ENCODE measurements at places on chromosomes 16 and 17. TPM values are rescaled to one million over a fixed set of nuclear protein-coding genes. Genes with fewer than 3 reads are reported as not detected.

The ACLY gene
- polyA plus RNA-seq: 186 TPM

The FHOD1 gene
- 34.3 TPM for polyA plus RNA-seq

GRCh38 chr16:47493381-47494337 lies 32.5 kb downstream of the PHKB start:
- H3K4me3 ChIP-seq: no peak overlapping the region
- no peak for DNase-seq
- no peak overlapping the region for H3K27ac ChIP-seq
- no peaks in the 10 kb centered on the region for H3K27me3 ChIP-seq
- no peaks in the 10 kb centered on the region for H3K4me1 ChIP-seq

- peak within 1 kb of the TSS; percentile 79 for H3K4me3 ChIP-seq
- peak; percentile 95 for DNase-seq
- H3K27ac ChIP-seq: peak within 1 kb of the TSS; percentile 97
Observed at GRCh38 chr16:70685938-70686375, at the start of gene MTSS2. TSS of gene MTSS2 (minus strand) at chr16:70686053. CDS start at chr16:70685791, 262 bp downstream.

GRCh38 chr17:50027172-50027880 lies 28.6 kb upstream of the ITGA3 start:
- H3K27ac ChIP-seq: no peak overlapping the region
- H3K4me3 ChIP-seq: no peak overlapping the region
- peaks cover 18% of the 10 kb centered on the region for H3K4me1 ChIP-seq
- no peaks in the 10 kb centered on the region for H3K36me3 ChIP-seq

GRCh38 chr16:1150511-1150982 lies 2.4 kb upstream of the CACNA1H start:
- H3K4me1 ChIP-seq: peaks cover 27% of the 10 kb centered on the region
- H3K27me3 ChIP-seq: peaks cover 12% of the 10 kb centered on the region
- DNase-seq: no peak
- H3K27ac ChIP-seq: no peak overlapping the region
